HepG2 (cell line): ENCODE measurements at places on chromosomes 5 and 9.

GRCh38 chr9:79613145-79613544 lies 41.4 kb downstream of the TLE4 start:
- DNase-seq = no peak

- no peak for DNase-seq
These were observed 125.6 kb downstream of the ALDH1A1 start for GRCh38 chr9:72826996-72827949.

- no peak for DNase-seq
These were observed 28.1 kb downstream of the PPIP5K2 start for GRCh38 chr5:103148213-103148612.

DNA sequence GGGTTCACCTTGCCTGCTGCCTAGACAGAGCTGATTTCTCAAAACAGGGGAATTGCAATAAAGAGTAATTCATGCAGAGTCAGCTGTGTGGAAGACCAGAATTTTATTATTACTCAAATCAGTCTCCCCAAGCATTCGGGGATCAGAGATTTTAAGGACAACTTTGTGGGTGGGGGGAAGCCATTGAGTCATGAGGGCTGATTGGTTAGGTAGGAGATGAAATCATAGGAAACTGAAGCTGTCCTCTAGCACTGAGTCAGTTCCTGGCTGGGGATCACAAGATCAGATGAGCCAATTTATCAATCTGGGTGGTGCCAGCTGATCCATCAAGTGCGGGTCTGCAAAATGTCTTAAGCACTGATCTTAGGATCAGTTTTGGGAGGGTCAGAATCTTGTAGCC lies 159.1 kb upstream of the MAP1B start:
- DNase-seq = no peak

DNA sequence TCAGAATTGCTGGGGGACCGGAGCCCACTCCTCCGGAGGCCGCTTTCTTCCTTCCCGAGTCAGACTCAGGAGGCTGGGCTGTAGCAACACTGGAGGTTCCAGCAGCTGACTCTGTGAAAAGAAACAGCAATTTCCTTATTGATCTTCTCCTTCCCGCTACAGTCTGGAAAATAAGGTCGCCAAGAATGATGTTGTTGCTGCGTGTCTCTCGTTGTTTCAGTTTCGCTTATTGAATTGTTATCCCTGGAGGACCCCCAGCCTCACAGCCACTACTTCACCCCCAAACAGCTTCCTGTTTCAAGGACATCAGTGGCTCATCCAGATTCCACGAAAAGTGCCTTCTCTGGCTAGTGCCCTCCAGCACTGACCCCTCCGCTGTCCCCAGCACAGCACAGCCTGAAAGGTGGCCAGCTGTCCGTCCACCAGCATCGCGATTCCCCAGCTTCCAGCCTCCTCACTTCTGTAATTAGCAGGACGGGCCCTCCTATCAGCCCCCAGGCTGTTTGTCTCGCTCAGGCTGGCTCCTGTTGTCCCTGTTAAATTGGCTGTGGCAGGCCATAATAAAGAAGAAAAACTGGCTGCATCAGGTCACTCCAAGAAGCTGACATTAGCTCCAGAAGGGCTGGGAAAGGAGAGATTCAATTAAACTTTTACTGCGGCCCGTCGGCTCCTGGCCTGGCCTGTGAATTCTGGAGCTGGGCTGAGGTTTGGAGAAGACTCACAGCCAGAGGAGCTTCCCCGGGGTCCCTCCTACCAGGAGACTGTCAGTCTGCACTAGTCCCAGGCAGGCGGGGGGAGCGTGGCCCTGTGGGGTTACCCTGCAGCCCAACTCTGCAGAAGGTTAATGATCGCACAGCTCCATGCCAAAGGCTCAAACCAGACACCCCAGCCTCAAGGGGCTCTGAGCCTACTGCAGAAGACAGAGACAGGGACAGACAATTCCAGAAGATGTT lies 40.5 kb downstream of the OLFM1 start:
- DNase-seq = no peak

DNA sequence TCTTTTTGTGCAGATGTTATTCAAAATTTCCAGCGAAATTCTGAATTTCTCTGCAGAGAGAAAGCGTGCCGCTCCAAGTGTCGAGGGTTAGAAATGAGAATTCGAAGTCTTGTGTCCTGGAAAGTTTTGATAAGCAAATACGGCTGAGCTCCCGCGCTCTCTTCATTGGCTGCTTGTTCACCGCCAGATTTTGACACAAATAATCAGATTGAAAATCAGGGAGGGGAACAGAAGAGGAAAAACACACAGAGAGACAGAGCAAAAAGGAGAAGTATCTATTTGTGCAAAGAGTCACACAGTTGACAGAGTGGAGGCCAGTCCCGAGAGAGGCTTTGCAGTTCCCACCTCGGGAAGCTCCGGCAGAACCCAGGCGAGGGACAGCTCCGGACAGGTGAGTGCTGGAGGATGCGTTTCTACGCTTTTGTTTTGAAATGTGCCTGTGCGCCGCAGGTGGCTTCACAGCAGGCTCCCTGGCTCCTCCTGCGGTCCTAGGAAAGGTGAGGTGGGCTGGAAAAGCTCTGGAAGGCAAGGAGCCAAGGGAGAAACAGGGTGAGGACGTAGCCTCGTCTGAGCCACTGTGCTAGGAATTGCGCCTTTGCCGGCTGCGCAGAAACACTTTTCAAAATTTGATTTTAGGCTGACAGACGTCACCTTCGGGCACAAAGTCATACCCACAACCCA lies at the start of gene GFI1B:
TSS of gene GFI1B (plus strand) at position 244 of the 681 bp plus-strand sequence. CDS start 7,985 bp downstream, outside the sequence.
- DNase-seq = no peak

DNA sequence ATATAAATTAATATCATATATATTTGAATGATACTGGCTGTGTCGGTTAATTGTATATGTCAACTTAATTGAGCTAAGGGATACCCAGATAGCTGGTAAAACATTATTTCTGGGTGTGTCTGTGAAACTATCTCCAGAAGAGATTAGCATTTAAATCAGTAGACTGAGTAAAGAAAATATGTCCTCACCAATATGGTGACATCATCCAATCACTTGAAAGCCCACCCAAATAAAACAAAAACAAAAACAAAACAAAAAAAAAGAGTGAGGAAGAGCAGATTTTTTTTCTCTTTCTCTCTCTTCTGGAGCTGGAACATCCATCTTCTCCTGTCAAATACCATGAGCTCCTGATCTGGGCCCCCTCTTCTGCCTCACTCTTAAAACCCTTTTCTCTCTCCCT lies 15.7 kb upstream of the CCDC152 start:
- no peak for DNase-seq

GRCh38 chr5:141420855-141421488 lies at the start of gene PCDHGA11:
Gene PCDHGA11, plus strand, starts transcription at chr5:141421051. Its CDS starts 177 bp downstream, at chr5:141421228.
- no peak for DNase-seq

DNA sequence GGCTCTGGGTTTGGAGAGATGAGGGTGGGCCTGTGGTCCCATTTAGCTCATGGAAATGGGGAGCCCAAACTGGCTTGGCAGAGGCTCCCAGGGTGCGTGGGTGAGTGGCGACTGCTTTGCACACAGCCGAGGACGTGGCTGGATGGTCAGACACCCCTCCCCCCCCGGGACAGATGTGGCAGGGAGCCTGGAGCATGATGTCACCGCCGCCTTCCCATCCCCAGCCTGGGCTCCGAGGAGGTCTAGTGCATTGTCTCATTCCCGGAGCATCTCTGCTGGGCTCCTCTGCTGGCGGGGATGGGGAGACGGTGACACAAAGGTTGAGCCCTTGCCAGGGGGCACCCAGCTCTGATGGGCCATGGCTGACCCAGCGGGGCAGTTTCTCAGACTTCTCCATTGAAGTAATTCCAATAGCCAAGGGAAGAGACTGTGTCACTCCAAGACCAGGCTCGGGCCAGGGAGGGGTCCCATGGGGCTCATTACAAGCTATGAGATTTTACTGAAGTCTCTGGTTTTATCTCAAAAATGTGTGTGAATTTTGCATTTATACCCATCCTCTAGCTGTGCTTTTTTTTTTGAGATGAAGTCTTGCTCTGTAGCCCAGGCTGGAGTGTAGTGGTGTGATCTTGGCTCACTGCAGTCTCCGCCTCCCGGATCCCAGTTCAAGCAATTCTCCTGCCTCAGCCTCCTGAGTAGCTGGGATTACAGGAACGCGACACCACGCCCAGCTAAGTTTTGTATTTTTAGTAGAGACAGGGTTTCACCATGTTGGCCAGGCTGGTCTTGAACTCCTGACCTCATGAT lies 36.1 kb downstream of the HMCN2 start:
- DNase-seq = no peak

DNA sequence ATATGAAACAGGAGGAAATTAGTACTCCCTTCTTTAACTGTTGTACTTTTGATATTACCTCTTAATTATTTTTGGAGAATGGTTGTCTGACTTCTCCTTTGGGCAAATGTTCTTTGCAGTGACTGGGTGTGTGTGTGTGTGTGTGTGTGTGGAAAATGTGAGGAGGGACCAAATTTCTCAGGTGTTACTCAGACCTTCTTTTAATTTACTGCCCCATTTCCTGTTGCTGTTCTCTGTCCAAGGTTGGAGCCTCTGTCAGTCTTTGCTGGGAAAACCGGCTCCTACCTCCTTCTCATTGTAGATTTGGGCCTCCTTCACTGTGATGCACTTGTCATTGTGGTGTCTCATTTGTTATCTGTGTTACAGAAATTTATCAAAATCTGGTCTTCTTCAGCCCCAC lies 68.4 kb downstream of the PBX3 start:
- no peak for DNase-seq

- DNase-seq = no peak
These were observed 21.3 kb upstream of the EBF1 start for GRCh38 chr5:159121061-159121460.

GRCh38 chr5:141969783-141970771 lies 1.2 kb downstream of the RNF14 start:
- no peak for DNase-seq

- DNase-seq = no peak
These were observed 1.5 kb downstream of the LRRTM2 start for GRCh38 chr5:138873466-138874221.

DNA sequence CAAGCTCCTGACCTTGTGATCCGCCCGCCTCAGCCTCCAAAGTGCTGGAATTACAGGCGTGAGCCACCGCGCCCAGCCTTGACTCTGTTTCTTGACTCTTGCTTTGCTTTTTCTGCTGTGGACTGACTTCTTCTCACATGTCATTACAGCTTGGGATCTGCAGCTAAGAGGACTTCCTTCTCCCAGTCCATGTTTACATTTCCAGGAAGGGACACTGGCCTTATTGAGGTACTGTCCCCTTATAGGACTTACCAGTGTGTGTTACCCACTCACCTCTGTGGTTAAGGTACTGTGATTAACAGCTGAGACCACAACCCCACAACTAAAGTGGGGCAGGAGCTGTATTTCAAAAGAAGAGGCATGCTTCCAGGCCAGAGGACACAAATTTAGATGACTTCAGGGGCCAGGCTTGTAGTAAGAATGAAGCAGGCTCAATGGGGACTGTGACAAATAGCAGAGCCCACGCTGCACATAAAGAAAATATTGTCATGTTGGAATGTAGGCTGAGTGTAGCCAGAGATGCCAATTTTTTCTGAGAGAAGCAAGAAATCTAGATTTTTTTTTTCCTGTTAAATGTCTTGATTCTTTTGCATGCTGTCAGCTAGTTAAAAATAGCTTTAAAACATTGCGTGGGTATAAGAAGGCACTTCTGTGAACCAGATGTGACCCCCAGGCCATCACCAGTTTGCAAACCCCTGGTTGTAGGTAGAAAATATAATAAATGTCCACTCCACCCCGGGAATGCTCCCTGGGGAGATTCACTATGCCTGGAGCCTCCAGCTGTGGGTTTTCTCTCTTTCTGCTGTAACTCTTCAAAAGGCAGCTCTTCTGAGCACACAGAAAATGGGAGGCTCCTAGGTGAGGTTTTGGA lies 75.0 kb downstream of the PTPDC1 start:
- no peak for DNase-seq

DNA sequence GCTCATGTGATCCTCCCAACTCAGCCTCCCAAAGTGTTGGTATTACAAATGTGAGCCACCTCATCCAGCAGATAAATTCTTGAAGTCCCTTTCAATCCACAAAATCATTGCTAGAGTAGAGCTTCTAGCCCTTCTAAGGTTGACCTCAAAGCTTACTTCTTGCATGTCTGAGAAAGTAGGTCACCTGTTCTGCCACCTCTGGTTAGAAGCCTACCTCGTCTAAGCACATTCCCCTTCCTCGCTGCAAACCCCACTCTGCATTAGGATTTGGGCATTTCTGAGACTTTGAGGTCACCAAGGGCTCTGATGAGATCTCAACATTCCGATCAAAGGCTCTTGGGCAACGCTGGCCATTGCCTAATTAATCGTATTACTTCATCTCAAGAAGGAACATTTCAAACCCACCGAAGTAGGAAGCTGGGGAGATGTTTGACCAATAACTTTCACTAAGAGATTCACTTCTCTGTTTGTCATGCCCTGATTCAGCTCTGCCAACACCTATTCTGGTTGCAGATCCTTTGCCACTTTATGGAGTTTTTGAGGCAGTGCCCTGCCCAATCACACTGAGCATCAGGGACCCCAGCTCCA lies 8.6 kb downstream of the ADAM19 start:
- DNase-seq = no peak

- no peak for DNase-seq
These were observed 277.9 kb upstream of the CDH9 start for GRCh38 chr5:27316271-27316650.

DNA sequence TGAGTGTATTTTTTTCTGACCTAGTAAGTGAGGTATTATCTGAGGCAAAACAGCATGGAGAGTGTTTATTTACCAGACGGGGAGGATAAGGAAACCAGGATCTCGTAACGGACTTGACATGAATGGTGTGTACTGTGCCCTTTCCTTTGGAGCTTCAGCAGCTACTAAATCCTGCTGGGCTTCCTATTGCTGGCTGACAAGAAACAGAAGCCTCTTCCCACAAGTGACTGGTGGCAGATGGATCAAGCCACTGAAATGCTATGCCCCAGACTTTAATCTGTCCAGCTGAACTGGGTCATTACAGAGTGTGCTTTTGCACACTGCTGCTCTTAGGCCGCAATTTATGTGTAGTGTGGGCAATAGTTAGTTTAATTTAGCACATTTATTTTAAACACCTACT lies 162.7 kb upstream of the MRPS30 start:
- DNase-seq = no peak

GRCh38 chr5:81815321-81815720 lies 64.4 kb upstream of the SSBP2 start:
- no peak for DNase-seq

- DNase-seq = no peak
These were observed 10.7 kb downstream of the CD14 start for GRCh38 chr5:140622301-140622700.

GRCh38 chr9:113888336-113888735 lies 12.2 kb downstream of the ZNF618 start:
- DNase-seq = no peak

DNA sequence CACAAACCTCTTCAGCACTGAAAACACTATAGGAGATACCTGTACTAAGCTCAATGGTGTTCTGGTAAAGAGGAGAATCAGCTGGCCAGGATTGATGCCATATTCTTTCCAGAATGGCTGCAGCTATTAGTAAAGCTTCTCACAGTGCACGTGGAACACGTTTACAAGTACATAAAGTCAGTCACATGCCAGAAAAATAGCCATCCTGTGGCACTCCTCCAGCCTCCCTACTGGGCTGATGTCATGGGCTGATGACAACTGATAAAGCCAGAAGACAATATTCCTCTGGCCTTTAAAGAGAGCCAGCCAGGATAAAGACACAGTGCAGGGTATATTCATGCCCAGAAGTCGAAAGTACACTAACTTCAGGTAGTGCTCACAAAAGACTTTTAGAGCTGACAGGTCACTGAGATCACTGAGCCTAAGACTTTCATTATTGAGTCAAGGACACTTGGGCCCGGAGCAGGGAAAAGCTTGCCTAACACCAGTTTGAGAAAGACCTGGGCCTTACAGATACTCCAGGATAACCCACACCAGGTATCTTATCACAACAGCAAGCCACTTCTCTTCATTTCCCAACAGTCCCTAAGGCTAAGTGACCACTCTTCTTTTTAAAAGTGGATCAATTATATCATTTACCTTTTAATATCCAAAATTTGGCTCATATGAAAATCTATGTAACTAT lies 29.4 kb downstream of the ABITRAM start:
- DNase-seq = no peak
